ENCODE measurements at places on chromosomes 7 and 10. TPM values are rescaled to one million over a fixed set of nuclear protein-coding genes. Genes with fewer than 3 reads are reported as not detected.

Gene SEPTIN14
- total RNA-seq = not detected

Gene AGR3
- not detected for total RNA-seq

Gene FLNC
- 0.05 TPM for total RNA-seq

Gene UPP1
- total RNA-seq = 48.2 TPM

Gene ABCC2
- total RNA-seq = 0.20 TPM

Gene MUC12
- total RNA-seq = not detected

Gene INHBA
- not detected for total RNA-seq

Gene SORBS1
- 0.93 TPM for total RNA-seq

Gene SOSTDC1
- total RNA-seq = not detected

Gene VGF
- not detected for total RNA-seq

Gene SFXN3
- total RNA-seq = 17.1 TPM

Gene TEX47
- total RNA-seq = not detected

Gene PKD1L1
- 0.02 TPM for total RNA-seq

Data from activated naive CD4-positive, alpha-beta T cell treated with anti-CD3 and anti-CD28 coated beads for 36 hours (primary cell).